ENCODE measurements at places on chromosomes 16 and 17. TPM values are rescaled to one million over a fixed set of nuclear protein-coding genes. Genes with fewer than 3 reads are reported as not detected.
A peak's percentile ranks its signal among the peaks of the same experiment; 100 is the strongest.

- no peak for DNase-seq
These were observed 23.1 kb downstream of the SPHK1 start for GRCh38 chr17:76407509-76407908.

DNA sequence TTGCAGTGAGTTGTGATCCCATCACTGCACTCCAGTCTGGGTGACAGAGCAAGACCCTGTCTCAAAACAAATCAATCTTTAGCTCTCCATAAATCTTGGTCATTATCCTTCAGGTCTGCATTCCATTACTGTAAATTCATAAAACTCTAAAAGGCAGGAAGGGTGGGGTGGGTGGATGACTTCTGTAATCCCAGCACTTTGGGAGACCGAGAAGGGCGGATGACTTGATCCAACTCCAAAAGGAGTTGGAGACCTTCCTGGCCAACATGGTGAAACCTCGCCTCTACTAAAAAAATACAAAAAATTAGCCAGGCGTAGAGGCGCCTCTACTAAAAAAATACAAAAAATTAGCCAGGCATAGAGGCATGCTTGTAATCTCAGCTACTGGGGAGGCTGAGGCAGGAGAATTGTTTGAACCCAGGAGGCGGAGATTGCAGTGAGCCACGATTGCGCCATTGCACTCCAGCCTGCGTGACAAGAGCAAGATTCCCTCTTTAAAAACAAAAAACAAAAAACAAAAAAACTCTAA lies 2.2 kb upstream of the UBE2Z start:
- no peak for DNase-seq

DNA sequence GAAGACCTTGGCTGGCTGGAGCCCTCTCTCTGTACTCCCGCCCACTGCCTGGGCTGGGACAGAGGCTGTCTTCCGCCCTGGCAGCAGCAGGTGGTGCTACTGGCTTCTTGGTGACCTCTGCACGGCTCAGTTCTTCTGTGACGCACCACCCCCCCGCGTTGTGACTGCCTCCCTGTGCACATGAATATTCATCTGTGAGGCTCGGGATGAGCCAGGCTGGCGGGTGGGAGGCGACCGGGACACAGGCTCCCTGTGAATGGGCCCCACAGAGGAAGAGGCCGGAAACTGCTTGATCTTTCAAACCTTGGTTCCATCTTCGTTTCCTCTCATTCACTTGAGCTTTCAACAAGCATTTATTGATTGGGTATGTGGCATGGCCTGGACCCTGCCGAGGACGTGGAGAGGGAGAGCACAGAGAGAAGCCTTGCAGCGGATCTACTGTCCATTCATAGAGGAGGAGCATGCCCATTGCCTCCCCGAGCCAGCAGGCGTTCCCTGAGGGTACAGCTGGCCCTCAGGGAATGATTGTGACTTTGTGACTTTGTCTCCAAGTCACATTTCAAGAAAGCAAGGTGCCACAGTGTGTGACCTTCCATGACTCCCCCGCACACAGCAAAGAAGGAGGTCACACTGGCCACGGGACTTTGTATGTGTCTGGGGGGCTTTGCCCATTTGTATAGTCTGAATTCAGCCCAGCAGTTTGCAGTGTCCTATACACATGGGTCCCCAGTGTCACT lies 45.0 kb downstream of the B9D1 start:
- peak; percentile 80 for DNase-seq

GRCh38 chr16:73023320-73023719 lies 24.6 kb downstream of the ZFHX3 start:
- DNase-seq = no peak

- DNase-seq = no peak
These were observed 4.1 kb downstream of the SYNRG start for GRCh38 chr17:37605081-37605480.

- DNase-seq = no peak
These were observed 8.4 kb downstream of the C1QBP start for GRCh38 chr17:5430413-5430999.

DNA sequence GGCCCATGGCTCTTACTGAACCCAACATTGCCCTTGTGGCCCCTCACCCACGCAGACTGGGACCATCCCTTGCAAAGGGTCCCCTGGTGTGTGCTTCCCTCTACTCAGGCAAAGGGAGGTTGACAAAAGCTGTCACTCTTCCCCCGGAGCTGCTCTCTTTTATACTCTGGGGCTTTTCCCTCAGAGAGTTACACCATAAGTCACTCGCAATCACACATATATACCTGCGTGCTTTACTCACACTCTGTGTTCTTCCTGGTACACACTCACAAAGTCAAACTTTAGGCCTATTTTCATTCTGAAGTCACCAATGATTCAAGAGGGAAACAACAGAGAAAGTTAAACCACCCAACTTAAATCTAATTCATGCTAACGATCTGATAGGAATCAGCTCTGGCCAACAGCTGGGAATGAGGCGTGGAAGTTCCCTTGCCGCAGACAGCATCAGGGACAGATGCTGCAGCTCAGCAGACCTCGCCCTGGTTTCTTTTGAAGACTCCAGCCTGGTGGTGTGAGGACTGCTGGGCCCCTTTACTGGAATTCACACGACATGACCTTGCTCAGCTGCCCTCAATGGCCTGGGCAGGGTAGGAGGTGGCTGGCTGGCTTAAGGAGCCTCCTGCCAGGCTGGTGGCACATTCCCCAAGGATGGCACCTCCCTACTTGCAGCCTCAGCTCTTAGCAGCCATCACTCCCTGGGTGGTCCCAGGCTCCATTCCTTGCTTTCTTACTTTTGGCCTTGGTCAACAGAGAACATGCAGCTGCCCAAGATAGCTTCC lies 27.3 kb downstream of the HIC1 start:
- no peak for DNase-seq

DNA sequence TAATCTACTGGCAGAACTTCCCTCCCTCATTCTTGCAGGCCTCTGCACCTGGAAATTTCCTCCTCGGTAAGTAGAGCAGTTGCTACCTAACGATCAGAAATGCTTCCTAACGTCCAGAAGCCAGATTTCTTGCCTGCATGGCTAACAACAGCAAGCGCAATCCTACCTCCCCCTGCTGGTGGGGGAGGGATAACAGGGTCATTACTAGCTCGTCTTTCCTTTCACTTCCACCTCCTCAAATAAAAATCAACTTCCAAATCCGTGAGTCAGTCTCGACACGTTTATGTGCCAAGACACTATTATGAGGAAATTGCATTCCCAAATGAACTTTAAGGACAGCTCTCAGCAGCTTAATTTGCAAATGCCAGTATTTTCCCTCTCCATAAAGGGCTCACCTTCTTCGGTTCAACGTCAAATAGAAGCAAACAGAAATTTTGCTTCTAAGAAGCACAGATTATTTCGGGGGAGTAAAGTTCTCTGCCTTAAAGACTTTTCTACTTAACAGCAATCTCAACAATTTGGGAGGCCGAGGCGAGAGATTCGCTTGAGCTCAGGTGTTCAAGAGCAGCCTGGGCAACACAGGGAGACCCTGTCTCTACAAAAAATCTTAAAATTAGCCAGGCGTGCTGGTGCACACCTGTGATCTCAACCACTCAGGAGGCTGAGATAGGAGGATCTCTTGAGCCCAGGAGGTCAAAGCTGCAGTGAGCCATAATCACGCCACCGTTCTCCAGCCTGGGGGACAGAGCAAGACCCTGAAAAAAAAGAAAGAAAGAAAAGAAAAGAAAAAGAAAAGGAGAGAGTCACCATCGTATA lies 188.6 kb upstream of the PSMD7 start:
- DNase-seq = peak; percentile 69

DNA sequence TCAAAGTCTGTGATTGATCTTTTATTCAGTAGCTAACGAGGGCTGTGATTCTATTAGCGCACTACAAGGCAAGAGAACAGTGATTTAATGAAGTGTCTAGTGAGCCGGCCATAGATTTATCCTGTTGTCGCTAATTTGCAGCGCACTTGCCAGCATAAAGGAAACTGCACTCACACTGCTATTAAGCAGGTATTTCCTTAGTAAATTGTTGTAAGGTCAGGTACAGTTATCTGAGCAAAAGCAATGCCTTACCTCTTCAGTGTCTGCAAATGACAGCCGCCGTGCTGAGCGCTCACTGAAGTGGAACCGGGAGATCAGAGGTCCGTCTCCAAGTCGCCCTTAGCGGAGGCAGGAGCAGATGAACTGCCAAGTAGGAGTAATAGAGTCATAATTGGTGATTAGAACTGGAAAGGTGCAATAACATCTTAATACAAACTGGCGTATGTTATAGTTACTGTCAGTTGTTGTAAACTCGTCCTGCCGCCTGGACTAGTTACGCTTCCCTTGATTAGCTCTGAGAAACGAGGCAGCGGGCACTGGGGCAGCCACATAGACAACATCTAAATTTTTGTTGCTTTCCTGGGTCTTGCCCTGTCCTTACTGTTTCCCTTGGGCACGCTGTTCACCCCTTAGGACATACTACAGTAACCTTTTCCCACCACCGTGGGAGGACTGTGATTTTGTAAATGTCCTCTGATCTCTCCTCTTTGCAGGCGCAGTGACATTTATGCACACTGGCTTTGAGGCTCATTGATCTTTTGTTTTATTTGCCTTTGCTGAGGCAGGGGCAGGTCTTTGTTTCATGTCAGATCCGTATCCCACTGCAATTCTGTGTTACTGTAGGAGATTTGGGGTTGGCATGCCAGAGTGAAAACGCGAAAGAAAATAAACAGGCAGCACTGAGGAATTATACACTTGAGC lies 363.1 kb downstream of the WWOX start:
- DNase-seq = no peak

- no peak for DNase-seq
These were observed 31.8 kb downstream of the CEP95 start for GRCh38 chr17:64538508-64539130.

DNA sequence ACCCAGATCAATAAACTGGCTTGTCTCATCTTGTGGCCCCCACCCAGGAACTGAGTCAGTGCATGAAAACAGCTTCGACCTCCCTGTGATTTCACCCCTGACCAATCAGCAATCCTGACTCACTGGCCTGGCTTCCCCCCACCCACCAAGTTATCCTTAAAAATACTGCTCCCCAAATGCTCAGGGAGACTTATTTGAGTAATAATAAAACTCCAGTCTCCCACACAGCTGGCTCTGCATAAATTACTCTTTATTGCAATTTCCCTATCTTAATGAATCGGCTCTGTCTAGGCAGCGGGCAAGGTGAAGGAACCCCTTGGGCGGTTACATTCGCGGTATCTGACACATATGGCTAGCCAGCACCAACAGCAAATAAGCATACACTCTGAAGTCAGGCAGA lies 9.8 kb upstream of the RABEP1 start:
- DNase-seq = no peak

DNA sequence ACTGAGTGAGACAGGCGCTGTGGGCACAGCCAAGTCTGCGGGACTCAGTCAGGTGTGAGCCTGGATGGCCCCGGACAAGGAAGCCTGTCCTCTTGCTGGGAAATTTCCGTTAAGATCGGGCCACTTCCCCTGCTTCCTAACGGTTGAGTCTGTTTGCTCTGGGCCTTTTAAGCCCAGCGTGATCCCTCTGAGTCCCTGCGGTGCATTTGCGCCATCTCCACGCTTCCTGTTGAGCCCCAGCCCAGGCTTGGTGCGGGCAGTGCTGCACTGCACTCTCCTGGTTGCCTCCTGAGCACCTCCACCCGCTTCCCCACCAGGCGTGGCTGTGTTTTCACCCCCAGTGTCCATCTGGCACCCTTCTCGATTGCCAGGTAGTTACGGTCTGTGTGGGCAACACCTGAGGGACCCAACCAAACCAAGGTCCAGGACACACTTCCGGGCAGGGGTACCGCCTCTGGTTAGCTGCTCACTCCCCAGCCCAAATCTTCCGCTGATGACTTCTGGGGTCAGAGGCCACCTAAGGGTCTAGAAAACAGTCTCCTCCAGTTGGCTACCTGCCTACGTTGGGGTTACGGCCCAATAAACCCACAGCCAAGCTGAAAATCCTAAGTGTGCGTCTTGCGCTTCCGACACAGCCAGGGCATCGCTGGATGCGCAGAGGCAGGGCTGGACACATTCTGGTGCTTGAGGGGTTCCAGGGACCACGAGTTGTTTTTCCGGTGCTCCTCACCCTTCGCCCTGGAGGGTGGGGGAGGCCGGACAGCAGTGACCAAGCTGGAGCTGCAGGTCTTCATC lies 1.4 kb upstream of the SLC25A10 start:
- DNase-seq = no peak

DNA sequence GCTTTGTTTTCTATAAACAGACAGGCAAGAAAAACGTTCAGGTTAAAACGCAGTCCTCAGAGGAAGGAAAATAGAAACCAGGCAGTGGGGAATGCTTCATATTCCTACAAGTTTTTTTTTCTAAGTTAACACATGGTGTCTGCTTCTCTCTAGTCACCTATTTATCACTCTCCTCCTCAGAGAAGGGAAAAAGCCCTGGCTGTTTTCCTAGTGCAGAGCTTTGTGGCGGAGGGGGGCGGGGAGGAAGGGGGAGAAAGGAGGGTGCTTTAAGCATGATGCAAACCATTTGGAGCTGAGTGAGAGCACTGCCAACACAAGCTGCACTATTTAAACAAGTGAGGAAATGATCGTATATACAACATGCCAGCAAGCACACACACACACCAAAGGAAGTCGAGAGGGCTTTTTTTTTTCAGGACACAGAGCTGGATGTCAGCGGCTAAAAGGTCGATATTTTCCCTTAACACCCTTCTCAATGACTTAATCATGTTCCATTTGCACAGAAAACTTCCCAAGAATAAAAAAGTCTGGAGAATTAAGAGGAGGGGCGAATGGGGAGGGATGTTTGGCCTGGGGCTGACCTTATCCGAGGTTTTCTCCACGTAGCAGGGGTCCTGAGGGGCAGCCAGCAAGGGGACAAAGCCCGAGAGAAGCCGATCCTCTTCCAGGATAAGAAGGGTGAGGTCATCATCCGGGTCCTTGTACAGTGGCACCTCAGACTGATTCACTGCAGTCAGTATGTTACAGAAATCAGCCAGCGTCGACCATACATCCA lies 117.4 kb downstream of the HIC1 start:
- DNase-seq = no peak

DNA sequence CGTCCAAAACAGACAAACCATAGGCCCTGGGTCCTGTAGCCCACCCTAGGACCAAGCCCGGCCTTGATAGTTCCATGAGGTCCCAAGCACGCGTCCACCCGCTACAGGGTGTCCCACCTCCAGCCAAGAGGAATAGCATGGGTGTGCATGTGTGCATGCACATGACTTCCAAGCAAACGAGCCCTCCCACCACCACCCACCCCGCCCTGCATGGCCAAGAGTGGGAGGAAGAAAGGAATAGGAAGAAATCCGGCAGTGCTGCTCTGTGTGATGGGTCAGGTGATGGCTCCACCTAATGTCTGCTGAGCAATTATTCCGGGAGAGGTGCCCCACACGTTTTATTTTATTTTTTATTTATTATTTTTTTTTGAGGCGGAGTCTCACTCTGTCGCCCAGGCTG lies 184.6 kb downstream of the ZNF423 start:
- no peak for DNase-seq

GRCh38 chr17:28227316-28228108 lies 91.5 kb upstream of the TMEM97 start:
- peak; percentile 94 for DNase-seq

DNA sequence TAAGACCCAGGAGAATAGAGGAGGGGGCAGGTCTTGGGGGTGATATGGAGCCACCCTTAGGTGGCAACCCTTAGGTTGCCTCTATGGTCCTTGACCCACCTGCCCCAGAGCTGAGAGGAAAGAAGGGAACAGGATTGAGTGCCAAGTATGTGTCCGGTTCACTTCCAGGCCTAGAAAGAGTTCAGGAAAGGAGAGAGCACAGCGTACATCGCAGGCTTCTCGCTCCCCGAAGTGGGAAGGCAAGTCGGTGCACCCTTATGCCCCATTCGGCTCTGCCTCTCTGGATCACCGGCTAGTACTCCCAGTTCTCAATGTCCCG lies 631 bp downstream of the SP6 start:
- no peak for DNase-seq

ZNF778 gene
- 21.9 TPM for total RNA-seq

PYDC1 gene
- 3.0 TPM for total RNA-seq

GAA gene
- total RNA-seq = 25.3 TPM

CCL16 gene
- total RNA-seq = not detected

CHST4 gene
- 12.1 TPM for total RNA-seq

All from H1 (cell line).